ENCODE measurements at places on chromosomes 12 and 14.

- DNase-seq = no peak
Measured at GRCh38 chr12:8449355-8449859, 6.4 kb upstream of the CLEC6A start.

- no peak for DNase-seq
Measured at GRCh38 chr14:104433401-104434213, 146.0 kb upstream of the C14orf180 start.

GRCh38 chr14:102560458-102561261 lies 31.8 kb upstream of the RCOR1 start:
- no peak for DNase-seq

DNA sequence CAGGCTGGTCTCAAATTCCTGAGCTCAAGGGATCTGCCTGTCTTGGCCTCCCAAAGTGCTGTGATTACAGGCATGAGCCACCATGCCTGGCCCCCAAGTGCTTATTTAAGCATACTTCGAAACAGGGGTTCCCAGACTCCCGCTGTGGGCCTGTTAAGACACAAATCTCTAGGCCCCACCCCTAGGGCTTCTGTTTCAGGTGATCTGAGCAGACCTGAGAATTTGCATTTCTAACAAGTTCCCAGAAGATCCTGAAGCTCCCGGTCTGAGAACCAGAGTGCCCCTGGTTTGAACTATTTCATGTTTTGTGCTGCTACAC lies 25.0 kb downstream of the GCH1 start:
- DNase-seq = no peak

GRCh38 chr12:1797011-1797901 lies 23.1 kb upstream of the LRTM2 start:
- DNase-seq = no peak

DNA sequence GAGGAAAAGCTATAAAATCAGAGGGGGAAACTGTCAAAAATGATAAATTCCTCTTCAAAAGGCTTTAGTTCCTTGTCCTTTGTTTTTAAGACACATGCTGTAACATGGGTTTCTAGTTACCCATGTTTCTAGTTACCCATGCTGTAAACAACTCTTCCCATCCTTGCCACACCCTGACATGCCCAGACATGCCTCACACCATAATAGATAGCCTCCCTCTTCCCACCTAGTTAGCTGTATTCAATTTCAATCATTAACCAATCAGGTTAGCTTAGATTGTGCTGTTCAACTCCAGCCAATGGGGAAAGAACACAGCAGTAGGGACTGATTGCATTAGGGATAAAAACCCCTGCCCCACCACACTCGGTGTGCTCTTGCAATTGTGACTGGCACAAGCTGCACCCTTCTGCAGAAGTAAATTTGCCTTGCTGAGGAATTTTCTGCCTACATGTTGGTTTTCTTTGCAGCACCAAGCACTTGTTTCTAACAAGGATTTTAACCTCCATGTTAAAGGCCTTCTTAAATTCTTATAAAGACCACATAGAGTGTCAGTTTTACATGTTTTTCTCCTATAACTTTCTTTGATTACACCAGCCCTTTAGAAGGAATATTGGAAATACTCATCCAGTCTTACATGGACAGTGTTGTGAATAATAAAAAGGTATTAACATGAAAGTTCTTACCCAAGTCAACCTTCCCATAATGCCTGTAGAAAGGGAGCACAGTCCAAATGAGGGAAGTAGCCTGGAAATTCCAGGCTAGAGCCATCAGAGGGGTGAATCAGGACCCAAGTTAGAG lies 32.5 kb upstream of the LALBA start:
- no peak for DNase-seq

GRCh38 chr14:105060751-105061427 lies 4.3 kb downstream of the GPR132 start:
- DNase-seq = no peak

DNA sequence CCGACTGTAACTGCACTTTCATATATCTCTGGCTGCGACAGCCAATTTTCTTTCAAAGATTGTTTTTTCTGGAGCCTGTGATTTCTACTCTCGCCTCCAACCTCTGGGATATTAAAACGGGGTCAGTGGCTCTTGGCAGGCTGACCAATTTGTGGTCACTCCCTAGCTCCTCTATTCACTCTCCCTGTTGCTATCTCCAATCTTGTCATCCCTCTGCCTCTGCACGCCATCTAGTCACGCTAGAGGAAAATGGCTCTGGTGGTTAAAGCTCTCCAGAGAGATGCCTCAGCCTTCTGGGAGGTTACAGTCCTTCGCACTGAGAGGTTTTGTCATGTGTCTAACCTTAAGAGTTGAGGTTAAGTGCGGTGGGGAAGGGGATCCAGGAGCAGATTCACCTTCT lies 59.8 kb upstream of the CISTR start:
- DNase-seq = no peak

DNA sequence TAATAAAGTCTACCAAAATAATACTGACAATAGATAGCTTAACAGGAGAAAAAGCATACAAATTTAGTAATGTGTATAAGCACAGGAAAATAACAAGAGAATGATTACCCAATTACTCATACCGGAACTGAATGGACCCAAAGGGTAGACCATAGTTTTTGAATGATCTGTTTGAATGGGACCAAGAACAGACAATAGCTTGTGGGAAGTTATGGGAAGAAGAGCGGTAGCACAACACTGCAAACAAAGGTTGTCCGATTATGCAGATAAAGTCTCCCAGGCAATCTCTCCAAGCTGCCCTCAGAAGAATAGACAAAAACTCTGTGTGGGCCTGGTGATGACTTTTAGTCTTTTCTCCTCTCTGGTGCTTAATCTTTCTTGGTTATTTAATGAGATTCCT lies 96.6 kb upstream of the NEDD1 start:
- DNase-seq = no peak

DNA sequence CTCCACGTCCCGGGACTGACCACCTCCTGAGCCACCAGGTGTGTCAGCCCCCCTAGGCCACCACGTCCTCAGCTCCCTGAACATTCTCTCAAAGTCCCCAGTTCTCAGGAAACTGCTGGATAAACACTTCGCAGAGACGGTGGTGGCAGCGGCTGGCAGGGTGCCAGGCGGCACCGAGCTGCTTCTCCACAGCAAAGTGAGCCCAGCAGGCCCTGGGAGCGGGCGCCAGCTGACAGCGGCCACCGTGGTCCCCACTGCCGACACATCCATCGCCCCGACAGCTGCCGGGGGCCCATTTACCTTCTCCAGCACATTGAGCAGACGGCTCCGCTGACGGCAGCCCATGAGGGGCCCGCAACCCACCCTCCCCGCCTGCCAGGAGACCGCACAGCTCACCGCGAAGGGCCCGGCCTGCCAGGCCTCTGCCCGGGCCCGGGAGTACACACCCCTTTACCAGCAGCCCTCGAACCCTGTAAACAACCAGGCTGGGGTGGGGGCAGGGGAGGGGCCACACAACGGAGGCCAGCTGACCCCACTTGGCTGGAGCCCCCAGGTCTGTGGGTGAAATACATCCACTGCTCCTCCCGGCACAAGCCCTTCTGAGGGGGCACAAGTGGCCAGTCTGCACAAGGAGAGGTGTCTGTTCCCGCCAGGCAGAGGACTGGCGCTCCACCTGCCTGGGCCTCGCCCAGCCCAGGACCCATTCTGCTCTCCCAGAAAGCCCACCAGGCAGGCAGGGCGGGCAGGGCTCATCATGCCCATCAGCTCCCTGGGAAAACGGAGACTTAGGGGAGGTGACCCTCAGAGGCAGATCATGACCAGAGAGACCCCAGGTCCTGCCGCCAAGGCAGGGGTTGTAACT lies 10.5 kb downstream of the AKT1 start:
- DNase-seq = no peak

DNA sequence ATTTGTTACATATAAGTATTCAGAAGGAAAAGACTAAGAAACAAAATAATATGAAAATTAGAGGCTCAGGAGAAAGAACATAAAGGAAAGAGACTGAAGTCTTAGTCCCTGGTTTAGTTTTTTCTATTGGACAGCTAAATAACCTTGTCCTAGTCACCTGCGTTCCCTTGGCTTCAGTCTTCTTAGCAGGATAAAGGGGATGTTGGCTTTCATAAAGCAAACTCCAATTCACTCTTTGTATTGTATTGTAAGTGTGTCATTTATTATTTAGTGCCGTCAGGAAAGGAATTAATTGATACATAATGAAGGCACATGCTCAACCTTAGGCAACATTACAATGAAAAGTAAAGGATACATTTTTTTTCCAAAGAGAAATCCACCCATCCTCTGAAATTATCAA lies 190.3 kb upstream of the PPFIA2 start:
- DNase-seq = no peak

GRCh38 chr14:34554540-34555250 lies 15.2 kb upstream of the EAPP start:
- no peak for DNase-seq

DNA sequence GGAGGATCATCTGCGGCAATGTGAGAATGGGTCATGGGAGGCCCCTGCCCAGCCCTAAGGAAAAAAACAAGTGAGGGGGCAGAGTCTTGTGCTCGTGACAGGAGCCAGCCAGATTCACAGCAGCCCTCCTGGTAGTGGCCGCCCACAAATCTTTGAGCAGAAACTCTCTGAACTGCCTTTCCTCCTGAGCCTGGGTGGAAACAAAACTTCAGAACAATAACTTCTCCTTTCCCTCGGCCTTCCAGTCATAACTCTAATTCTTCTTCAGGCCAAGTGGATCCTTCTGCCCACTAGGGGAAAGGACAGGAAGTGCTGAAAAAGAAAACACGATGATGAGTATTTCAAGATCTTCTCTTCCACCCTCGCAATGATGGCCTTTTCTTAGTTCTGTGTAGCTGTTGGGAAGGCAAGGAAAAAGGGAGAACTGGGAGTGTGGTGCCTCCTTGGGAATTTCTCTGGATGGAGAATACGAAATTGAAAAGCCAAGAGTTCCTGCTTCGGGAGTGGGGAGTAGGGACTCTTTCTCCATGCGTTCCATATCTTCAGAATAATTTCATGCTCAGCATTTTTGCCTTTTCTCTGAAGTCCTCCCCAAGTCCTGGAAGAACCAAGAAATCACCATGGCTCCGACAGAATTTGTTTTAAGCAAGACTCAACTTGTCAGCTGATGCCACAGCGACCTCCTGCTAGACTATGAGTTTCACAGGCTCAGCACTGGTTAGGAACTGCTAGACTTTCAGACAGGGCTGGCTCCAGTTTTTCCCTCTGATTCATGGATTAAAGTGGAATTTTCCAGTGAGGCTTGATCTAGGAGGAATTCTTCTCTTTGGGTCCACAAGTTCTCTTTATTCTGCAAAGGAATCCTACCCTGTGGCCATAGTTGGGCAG lies 188.9 kb downstream of the CAND1 start:
- DNase-seq = no peak

DNA sequence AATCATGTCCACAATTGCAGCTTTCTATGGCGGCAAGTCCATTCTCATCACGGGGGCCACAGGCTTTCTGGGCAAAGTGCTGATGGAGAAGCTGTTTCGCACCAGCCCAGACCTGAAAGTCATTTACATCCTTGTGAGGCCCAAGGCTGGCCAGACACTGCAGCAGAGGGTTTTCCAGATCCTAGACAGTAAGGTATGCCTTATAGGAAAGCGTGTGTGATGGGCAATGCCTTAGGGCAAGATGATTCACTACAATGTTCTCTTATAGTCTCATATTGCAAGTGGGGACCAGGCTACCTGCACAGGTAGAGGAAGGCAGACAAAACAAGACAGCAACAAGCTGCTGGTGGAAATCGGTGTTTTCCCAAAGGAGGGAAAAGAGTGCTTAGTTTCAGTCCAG lies 110.5 kb downstream of the ERGIC2 start:
- no peak for DNase-seq

- DNase-seq = no peak
Measured at GRCh38 chr14:23121361-23121771, 2.3 kb upstream of the CEBPE start.

DNA sequence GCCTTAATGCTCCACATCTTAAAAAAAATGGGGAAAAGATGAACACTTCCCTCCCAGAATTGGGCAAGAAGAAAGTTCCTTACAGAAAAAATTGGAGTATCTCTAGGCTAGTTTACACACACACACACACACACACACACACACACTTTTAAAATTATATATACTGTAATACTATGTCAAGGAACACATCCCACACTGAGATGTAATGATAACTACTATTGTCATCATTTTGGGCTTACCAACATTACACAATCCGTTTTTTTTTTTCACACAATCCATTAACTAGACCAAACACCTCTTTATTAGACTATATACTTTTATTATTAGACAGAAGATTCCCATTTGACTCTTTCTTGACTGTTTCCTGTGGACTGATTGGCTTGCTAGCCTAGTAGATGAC lies 2.5 kb downstream of the LTBR start:
- DNase-seq = no peak

GRCh38 chr14:66240105-66240504 lies 246.1 kb upstream of the CCDC196 start:
- no peak for DNase-seq

DNA sequence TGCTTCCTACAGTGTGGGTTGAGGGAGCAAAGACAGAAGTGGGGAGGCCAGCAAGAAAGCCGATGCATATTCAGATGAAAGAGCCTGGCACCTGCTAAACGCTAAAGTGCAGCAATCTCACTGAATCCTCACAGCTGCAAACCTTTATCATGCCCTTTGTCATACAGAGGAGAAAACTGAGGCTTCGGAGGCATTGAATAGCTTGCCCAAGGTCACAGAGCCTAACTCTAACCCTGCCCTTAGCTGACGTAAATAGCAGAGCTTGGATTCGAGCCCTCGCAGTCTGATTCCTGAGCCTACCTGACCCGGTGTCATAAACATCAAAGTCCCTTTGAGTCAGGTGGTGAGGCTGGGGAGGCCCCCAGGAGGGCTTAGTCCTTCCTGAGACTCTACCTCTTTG lies 54.9 kb downstream of the CMKLR1 start:
- DNase-seq = no peak

DNA sequence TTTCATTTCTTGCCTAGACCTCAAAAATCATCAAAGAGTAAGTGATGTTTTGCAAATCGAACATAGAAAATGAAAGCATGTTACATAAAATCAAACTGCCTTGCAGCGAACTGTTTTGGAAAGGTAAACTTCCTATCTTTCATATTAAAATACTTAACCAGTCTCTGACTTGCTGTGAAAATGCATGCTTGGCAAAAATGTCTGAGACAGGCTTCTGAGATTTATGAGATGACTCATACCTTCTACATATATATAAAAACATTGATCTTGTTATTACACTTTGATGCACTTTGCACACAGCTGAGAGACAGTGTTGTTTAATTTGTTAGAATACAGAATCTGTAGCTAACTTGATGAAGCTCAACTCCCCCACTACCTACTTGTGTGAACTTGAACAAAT lies 179.1 kb downstream of the KITLG start:
- no peak for DNase-seq
